HFFc6 (cell line): ENCODE measurements at places on chromosomes 12 and 14. TPM values are rescaled to one million over a fixed set of nuclear protein-coding genes. Genes with fewer than 3 reads are reported as not detected.

The P2RX2 gene
- not detected in 3 replicates for total RNA-seq

The HECTD4 gene
- 17.6 to 22.3 TPM (median 20.2 TPM) in 3 replicates for total RNA-seq

The SLC25A47 gene
- not detected in 3 replicates for total RNA-seq

The CHD8 gene
- total RNA-seq, result 71.7 to 78.6 TPM (median 74.9 TPM) in 3 replicates

The EPS8 gene
- 42.7 and 46.1 TPM in 2 replicates for total RNA-seq

The ACOT6 gene
- total RNA-seq, result not detected in 3 replicates

The KERA gene
- not detected in 3 replicates for total RNA-seq
